ENCODE measurements at places on chromosomes 11 and 22. TPM values are rescaled to one million over a fixed set of nuclear protein-coding genes. Genes with fewer than 3 reads are reported as not detected.

The FZD4 gene
- not detected for total RNA-seq

The APOL5 gene
- not detected for total RNA-seq

The CASP1 gene
- total RNA-seq: 50.4 TPM

The IGSF9B gene
- total RNA-seq: 17.6 TPM

The PNPLA3 gene
- total RNA-seq: 0.46 TPM

The AGBL2 gene
- 11.3 TPM for total RNA-seq

The ALDH3B1 gene
- total RNA-seq: not detected

The SSTR3 gene
- total RNA-seq: 6.4 TPM

The TCN2 gene
- total RNA-seq: 8.9 TPM

The NUP50 gene
- 113 TPM for total RNA-seq

The SCGB1A1 gene
- total RNA-seq: not detected

The NCAM1 gene
- total RNA-seq: 0.85 TPM

The TEX54 gene
- total RNA-seq: not detected

The UBQLN3 gene
- 0.32 TPM for total RNA-seq

The PIWIL4 gene
- total RNA-seq: 1.5 TPM

The CHID1 gene
- total RNA-seq: 52.7 TPM

The TMPRSS13 gene
- 3.0 TPM for total RNA-seq

The MMP13 gene
- total RNA-seq: not detected

The SERGEF gene
- 44.3 TPM for total RNA-seq

The USP47 gene
- total RNA-seq: 59.1 TPM
